ENCODE measurements at places on chromosomes 12 and 14.

GRCh38 chr14:68208218-68208617 is 388.6 kb downstream of the RAD51B start:
- no peak for DNase-seq

DNA sequence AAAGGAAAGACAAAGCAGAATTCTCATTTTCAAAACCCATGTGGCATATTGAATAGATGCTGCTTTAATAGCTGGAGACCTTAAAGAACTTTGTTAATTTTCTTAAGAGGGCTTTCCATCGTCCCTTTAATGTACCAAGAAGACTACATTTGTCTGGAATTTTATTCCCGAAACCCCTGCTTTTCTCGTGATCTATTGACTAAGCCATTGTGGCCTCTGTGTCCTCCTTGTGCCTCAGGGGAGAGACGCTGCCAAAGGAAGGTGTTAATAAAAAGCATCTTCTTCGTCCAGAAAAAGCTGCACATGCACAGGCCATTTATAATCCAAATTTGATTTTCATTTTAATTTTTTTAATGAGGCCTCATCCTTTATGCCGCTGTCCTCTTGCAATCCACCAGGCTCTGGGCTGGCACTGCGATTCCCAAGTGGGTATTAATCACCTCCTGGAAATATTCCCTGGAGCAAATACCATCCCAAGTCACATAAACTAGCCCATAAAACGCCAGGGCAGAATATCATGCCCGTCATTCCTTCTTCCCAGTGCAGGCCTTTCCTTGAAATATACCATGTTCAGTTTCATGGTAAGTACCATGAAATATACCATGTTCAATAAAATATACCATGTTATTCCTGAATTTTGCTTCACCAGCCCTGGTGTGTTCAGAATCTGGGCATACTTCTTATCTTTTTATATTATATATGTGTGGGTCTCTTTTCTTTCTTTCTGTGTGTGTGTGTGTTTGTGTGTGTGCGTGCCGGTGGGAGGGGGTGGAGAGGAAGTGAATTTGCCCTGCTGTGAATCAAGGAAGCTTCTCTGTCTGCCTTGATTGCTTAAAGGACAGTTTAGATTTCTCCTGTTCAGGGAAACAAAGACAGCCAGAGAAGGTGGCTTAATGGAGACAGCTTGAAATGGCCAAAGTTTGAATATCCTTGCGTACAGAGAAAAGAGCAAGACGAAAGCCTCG is 147.6 kb downstream of the PHETA1 start:
- DNase-seq = no peak

- no peak for DNase-seq
These were observed 79.4 kb upstream of the HIF1A start for GRCh38 chr14:61615743-61616523.

DNA sequence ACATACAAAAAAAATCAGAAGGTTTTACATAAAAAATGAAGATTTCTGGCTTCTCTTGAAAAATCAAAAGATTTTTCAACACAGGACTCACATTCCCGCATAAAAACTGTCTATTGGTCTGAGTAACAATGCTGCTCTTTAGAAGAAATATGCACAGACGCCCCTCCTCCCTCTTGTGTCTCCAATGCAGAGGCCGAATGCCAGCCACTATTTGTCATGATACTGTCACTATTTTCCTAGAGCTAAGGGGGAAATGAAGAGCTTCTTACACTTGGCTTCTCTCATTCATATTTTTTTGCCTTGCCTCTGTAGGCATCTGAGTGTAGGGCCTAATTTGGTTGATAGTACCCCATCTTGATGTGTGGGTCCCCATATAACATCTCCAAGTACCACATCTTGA is 98.0 kb downstream of the BBS10 start:
- DNase-seq = no peak

DNA sequence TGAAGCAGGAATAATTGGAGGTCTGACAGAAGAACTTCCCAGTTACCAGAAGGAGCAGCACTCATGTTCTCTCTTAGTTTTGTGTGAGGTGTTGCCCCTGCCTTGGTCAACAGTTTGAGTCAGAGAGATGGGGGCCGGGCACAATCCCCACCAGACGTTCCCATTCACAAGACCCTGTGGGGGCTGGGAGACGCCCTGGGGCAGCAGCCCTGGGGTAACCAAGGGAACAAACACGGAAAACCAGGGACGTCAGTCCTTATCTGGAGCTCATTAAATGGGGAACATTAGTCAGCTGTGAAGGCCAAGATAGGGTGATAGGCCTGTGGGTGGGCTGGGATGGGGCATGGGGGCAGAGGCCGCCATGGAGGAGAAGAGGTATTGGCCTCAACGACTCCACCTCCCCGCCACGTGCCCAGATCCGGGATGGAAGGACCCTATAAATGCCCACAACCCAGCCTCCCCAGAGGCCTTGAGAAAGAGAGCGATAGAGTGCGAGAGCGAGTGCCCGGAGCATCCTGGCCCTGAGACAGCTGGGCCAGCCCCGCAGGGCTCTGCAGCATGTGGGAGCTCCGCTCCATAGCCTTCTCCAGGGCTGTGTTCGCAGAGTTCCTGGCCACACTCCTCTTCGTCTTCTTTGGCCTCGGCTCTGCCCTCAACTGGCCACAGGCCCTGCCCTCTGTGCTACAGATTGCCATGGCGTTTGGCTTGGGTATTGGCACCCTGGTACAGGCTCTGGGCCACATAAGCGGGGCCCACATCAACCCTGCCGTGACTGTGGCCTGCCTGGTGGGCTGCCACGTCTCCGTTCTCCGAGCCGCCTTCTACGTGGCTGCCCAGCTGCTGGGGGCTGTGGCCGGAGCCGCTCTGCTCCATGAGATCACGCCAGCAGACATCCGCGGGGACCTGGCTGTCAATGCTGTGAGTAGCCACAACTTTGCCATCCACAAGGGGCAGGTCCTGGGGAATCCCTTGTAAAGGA is at the start of gene AQP2:
Gene AQP2, plus strand, starts transcription at position 465 of the 979 bp plus-strand sequence. Its CDS starts 94 bp downstream, at position 559.
- DNase-seq = no peak

DNA sequence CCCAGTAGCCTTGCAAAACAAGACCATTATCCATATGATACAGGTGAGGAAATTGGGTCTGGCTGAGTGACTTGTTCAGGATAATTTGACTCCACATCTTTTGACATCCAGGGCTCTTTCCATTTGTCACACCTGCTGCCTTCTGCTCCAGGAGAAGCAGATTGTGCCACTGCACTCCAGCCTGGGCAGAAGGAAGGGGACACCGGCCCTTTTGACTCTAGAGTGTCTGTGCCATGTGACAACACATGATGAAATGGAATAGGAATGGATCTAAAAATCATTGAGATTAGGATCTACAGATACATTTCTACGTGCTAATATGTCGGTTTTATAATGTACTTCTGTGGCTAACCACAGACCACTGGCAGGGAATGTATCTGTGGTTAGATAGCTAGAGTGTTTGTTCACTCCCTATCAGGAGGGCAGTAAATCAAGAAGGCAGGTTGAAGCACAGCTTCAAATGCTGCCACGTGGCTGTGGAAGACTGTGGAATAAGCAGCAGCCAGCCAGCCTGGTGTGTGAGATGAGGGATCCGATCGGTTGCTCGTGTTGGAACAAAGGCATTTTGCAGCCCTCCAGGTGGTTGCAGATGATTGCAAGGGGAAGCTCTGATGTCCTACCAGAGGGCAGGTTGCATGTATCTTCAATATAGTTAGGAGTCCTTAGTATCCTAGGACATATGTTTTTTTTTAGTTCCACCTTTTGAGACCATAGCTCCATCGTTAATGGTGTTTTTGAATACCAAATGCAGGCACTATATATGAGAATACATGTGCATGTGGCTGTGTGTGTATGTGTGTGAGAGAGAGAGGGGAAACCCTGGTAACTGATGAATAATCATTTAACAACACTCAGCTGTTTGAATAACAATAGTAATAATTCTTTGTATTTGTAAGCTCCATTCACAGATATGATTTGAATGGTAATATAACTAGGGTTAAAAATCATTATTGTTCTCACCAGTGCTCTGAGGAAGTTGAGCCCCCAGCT is 28.6 kb downstream of the EML1 start:
- peak; percentile 39 for DNase-seq

- DNase-seq = no peak
These were observed 6.6 kb downstream of the FOXG1 start for GRCh38 chr14:28773176-28773575.

DNA sequence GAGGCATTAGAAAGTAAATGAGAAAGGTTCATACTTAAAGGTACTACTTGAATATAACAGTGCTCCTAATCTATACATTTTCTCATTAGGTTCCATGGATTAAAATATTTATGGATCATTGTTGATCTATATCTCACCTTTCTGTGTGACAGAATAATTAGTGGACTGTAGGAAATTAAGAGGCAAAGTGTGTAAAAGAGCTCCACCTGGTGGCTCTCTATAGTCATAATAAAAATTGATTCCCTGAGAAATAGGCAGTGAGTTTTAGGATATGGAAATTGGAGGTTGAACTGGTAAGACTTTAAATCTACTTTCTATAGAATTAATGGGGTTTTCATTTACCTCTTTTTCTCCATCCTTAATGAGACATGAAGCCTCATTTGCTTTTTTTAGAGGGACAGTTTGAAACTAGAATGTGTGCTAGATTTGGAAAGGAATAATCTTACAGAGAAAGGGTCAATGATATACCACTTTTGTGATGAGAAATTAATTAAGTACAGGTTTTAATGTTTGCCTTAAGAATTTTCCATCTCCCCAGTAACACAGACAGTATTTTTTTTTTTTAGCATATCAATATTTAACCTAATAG is 11.8 kb upstream of the DERA start:
- DNase-seq = peak; percentile 10

GRCh38 chr14:58428118-58428683 is 682 bp downstream of the KIAA0586 start:
- DNase-seq = peak; percentile 38

DNA sequence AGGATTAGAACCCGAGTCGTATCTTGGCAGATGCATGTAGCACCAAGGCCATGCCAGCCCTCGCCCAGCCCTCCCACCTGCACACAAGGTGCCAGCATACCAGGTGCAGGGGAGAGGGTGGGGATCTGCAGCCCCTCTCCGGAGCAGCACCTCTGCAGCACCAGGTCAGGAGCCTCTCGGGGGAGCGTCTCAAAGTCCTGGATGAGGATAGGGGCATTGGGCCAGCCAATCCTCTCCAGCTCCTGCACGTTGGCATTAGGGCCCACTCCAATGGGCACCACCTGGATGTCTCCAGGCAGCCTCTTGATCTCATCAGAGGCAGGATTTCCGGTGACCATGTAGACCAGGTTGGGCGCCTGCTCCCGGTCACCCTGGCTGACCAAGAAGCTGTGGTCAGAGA is 73.2 kb upstream of the ANO2 start:
- no peak for DNase-seq

- DNase-seq = no peak
These were observed 200.5 kb downstream of the STXBP6 start for GRCh38 chr14:24849471-24849870.

DNA sequence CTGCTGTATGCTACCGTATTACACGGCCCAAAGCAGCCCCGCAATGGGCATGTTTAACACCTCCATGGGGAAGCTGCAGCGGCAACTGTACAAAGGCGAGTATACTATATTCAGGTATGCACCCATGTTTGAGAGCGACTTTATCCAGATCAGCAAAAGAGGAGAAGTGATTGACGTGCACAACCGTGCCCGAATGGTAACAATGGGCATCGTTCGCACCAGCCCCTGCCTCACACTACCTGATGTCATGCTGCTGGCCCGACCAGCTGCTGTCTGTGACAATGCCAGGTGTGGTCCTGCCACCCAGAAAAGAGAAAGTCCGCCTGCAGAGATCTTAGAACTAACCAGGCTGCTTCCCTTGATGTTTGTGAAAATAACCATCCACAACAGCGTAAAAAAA is 630 bp downstream of the GARIN6 start:
- no peak for DNase-seq

GRCh38 chr12:105293187-105293586 is 37.3 kb upstream of the C12orf75 start:
- DNase-seq = no peak

DNA sequence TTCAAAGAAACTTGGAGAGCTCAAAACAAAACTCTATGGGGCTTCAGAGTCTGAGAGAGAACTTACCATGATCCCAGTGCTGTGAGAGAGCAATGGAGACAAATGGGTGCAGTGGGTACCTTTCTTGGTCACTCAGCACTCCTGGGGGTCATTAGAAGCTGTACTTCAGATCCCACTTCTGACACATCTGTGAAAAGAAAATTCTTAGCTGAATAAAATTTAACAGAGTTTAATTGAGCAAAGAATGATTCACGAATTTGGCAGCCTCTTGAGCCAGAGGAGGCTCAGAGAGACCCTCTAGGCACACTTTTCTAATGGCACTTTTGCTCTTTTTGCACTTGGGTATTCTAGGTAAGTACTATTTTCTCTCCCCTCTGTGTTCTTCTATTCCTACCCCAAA is 96.8 kb upstream of the SYT10 start:
- no peak for DNase-seq

GRCh38 chr14:56659378-56659777 is 79.8 kb downstream of the TMEM260 start:
- DNase-seq = no peak

DNA sequence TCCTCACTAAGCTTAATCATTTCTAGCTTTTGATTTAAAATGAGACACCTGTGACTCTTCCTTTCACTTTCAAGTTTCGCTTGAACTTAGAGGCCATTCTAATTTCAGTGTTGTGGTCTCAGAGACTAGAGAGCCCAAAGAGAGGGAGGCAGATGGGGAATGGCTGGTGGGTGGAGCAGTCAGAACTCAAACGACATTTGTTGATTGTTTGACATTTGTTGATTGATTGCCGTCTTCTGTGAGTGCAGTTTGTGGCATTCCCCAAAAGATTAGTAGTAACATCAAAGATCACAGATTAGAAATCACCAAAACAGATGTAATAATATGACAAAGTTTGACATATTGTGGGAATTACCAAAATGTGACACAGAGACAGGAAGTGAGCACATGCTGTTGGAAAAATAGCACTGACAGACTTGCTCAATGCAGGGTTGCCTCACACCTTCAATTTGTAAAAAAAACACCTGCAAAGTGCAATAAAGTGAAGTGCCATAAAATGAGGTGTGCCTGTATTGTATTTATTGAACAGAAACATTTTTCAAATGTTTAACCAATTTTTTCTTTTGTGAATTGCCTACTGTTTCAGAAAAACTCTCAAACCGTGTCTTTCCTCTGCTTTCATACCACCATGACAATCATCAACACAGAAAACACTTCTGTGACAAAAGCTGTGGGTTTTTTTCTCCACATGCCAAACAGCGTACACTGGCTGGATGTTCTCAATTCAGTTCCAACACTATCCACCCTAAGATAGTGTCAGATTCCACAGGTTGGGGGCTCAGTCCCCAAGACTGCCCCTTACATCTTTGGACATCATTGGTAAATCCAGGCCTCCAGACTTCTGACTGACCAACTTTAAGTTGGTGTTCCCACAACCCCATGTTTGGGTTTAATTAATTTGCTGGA is 376.3 kb upstream of the RGS6 start:
- peak; percentile 25 for DNase-seq

DNA sequence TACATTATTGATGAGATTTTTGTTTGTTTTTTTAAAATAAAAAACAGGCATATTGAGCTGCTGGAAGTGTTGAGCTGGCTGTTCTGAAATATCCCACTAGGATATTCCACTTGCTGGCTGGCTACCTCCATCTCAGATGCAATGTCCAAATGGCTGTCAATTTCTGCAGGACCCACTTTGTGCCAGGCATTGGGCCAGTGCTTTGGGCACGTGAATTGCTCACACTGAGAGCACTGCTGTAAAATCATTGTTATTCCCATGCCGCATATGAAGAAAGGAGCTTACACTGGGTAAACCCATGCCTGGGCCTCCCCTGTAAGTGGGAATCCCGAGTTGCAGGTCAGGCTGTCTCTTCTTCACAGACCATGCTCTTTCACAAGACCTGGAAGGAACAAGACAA is 56.7 kb downstream of the RGS6 start:
- no peak for DNase-seq

Data from MV-4-11 (cell line).